Thymus (tissue), 14 donors: ENCODE measurements at places on chromosomes 11 and 22. TPM values are rescaled to one million over a fixed set of nuclear protein-coding genes. Genes with fewer than 3 reads are reported as not detected.

DNA sequence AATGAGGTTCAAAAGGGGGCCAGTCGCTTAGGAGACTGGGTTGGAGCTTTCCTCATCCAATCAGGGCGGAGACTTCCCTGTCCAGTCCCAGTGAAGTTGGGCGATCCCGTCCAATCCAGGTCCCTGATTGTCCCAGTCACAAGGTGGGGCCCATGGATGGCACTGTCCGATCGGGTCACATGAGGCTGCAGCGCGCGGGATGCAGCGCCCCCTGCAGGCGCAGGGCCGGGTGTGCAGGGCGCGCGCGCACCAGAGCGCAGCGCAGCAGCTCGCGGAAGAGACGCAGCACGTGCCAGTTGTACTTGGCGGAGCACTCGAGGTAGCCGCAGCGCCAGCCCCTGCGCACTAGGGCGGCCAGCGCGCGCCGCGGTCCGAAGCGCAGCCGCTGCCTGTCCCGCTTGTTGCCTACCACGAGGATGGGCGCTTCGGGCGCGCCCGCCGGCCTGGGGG lies 2.3 kb downstream of the RASL10A start:
- DNase-seq: no peak
- H3K4me3 ChIP-seq: no peak overlapping the region
- H3K36me3 ChIP-seq: no peaks in the 10 kb centered on the region

Gene PDE3B
- total RNA-seq: 9.8 TPM

DNA sequence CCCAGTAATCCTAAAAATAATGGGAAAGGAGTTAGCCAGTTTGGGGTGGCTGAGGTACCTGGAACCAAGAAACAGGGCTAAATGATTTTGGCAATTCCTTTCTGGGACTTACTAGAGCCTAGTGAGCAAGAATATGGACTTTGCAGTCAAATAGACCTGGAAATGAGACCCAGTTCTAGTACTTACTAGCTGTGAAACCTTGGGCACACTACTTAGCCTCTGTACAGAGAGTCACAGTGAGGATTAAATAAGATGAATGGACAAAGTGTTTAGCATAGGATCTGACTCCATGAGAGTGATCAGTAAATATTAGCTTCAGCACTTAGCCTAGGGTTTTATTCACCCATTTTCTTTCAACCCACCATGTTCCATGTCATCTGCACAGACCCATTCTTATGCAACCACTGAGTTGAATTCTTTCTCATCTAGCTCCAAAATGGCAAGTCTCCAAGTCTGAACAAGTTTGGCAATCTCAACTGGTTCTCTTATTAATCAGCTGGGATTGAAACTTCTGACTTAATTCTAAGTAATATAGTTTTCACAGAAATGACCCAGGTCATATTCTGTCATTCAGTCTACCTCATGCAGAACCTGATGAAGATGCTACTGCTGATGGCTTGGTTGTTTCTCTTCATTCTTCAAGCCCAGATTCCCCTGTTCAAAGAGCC lies 15.0 kb upstream of the SORL1 start:
- no peak for DNase-seq
- no peaks in the 10 kb centered on the region for H3K27me3 ChIP-seq
- H3K36me3 ChIP-seq: no peaks in the 10 kb centered on the region
- H3K4me3 ChIP-seq: no peak overlapping the region

DNA sequence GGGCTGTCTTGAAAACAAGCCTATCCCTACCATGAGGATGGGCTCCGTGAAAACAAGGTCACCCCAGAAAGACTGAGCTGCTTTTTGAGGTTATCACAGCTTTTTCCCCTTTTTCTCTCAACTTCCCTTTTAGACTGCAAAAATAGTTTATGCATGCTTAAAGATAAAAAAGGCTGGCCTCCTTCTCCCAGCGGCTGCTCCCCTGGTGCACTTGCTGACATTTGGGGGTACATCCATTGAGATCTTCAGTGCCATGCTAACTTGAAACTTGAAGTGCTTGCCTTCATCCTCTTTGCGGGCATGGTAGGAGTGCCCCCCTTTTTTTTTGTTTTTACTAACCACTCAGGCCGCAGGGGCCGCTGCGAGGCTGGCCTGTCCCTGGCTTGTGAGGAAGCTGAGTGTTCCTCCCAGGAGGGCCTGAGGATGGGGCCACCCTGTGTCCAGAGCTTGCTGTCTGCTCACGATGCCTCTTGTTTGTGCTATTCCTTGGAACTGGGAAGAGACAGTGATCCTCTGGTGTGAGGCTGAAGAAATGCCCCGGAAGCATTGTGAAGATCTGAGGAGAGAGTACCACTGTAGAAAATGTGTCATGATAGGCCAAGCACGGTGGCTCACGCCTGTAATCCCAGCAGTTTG lies 2.2 kb downstream of the TANGO2 start:
- H3K4me1 ChIP-seq: peaks cover 15% of the 10 kb centered on the region
- no peak for DNase-seq
- H3K4me3 ChIP-seq: no peak overlapping the region
- no peak overlapping the region for H3K27ac ChIP-seq
- H3K36me3 ChIP-seq: no peaks in the 10 kb centered on the region

DNA sequence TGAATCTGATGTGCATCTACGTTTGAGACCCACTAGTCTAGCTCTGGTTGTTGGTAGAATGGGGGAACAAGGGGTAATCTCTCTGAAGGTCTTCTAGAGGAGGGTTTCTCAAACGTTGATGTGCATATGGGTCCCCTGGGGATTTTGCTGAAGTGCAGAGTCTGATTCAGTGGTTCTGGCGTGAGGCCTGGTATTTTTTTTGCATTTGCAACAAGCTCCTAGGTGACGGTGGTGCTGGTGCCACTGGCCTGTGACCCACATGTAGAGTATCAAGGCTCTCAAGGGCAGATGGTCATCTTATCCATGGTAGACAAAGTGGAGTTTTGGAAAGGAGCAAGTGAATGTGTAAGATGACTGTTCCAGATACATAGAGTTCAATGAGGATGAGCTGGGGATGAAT lies 97.1 kb downstream of the CEP164 start:
- no peak overlapping the region for H3K27ac ChIP-seq
- H3K4me1 ChIP-seq: no peaks in the 10 kb centered on the region
- DNase-seq: no peak
- no peaks in the 10 kb centered on the region for H3K27me3 ChIP-seq

Gene SCARF2
- total RNA-seq: 0.38 TPM

DNA sequence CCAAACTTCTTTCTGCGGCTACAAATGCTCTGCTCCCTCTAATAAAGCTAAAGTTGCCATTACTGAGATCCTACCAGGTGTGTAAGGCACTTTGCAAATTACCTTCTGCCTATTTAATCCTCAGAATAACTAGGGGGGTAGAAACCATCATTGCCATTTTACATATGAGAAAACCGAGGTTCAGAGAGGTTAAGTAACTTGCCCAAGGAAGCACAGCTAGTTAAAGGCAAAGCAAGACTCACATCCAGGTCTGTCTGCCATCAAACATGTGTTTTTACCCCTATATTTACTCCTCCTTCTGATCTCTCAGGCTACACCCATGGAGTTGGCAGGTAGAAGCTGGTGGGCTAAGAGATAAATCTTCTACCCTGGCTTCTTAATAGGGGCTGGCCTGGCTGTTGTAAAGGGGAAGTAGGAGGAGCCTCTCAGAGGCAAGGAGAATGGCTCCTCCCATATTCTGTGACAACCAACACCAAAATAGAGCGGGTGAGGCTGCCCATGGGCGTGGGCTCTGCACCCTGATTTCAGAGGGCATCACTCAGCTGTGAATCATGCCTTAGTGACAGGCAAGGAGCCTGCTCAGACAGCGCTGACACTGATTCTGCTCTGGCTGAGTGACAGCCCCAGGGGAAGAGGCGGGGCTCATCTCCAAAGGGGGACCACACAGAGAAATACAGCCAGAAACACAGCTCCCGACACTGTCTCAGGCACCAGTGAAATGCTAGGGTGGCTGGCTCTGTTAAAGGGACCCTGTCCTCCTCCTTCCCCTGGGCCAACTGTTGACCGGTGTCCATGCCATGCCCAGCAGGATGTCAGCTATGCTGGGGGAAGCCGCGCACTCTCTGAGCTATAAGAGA lies 106.8 kb downstream of the ABTB2 start:
- no peak overlapping the region for H3K27ac ChIP-seq
- H3K4me1 ChIP-seq: peaks cover 31% of the 10 kb centered on the region
- no peaks in the 10 kb centered on the region for H3K36me3 ChIP-seq
- no peaks in the 10 kb centered on the region for H3K27me3 ChIP-seq

Gene C11orf97
- total RNA-seq: not detected

GRCh38 chr11:77121096-77121640 lies 6.9 kb upstream of the MYO7A start:
- no peaks in the 10 kb centered on the region for H3K36me3 ChIP-seq
- H3K27ac ChIP-seq: no peak overlapping the region
- H3K27me3 ChIP-seq: no peaks in the 10 kb centered on the region
- H3K4me3 ChIP-seq: no peak overlapping the region
- H3K4me1 ChIP-seq: no peaks in the 10 kb centered on the region
- no peak for DNase-seq

Gene TNNT3
- total RNA-seq: 15.8 TPM

GRCh38 chr11:48055292-48056132 lies 75.2 kb downstream of the PTPRJ start:
- no peak overlapping the region for H3K4me3 ChIP-seq
- H3K36me3 ChIP-seq: no peaks in the 10 kb centered on the region
- peaks cover under 1% of the 10 kb centered on the region for H3K27me3 ChIP-seq
- peak overlapping the region; percentile 55 for H3K27ac ChIP-seq
- peaks cover 13% of the 10 kb centered on the region for H3K4me1 ChIP-seq

GRCh38 chr11:131656179-131656838 lies 285.9 kb downstream of the NTM start:
- no peaks in the 10 kb centered on the region for H3K4me1 ChIP-seq
- DNase-seq: no peak

DNA sequence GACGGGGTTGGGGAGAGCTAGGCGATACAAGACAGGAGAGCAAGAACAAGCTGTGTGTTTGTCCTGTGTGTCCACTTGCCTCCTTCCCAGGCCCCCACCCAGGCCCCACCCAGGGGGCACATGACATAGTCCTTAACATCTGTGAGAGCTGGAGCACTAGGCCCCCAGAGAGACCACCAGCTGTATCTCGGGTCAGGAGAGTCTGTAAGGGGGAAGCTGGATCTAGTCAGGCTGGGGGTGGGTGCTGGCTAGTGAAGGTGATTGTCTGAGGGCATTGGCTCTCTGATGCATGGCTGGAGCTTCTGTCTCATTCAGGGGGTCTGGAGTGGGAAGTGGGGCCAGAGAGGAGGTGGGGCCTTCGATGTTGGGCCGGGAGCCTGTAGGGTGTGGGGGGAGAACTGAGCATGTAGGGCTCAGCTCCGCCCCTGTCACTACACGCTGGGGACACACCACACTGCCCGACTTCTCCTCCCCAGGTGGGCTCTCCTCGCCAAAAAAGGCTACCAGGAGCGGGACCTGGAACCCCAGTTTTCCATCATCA lies 571 bp downstream of the P2RX6 start:
- no peak overlapping the region for H3K4me3 ChIP-seq
- H3K27ac ChIP-seq: no peak overlapping the region
- H3K4me1 ChIP-seq: peaks cover 11% of the 10 kb centered on the region
- no peak for DNase-seq

DNA sequence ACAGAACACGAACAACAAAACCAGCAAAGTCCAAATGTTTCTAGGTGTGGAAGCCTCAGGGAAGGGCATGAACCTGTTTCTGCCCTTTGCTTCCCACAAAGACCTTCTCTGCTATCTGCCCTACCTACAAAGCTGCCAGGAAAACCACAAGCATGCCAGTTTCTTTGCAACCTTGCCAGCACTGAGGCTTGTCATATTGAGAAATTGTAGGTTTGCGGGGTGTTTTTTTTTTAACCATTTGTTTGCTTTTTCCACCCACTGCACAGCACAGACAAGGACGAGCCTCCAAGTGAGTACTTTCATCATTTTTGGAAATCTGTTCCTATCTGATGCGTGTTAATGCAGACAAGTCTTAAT lies 12.8 kb downstream of the PARVG start:
- no peak overlapping the region for H3K27ac ChIP-seq
- DNase-seq: no peak
- H3K36me3 ChIP-seq: peaks cover 18% of the 10 kb centered on the region
- no peaks in the 10 kb centered on the region for H3K27me3 ChIP-seq
- H3K4me3 ChIP-seq: no peak overlapping the region

DNA sequence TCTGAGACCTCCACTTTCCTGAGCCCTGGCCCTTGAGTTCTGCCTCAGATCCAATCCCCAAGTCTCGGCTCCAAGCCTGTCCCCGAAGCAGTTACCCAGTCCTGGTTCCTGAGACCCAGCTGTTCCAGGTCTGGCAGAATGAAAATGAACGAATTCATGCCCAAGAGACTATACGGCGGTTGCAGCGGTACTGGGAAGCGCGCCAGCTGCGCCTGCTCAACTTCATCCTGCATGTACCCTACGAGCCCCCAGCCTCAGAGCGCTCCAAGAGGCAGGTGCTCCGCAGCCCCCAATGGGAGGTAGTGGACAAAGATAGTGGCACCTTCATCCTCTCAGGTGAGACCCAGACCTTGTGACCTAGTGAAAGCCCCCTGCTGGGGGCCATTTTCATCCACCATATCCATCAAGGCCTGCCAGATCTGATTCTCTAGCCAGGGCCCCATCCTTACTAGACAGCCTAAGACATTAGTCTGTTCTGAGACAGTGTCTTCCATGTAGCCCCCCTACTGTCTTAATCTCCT lies 42.7 kb downstream of the DNHD1 start:
- peaks cover 5% of the 10 kb centered on the region for H3K36me3 ChIP-seq
- H3K27ac ChIP-seq: no peak overlapping the region
- no peak overlapping the region for H3K4me3 ChIP-seq

DNA sequence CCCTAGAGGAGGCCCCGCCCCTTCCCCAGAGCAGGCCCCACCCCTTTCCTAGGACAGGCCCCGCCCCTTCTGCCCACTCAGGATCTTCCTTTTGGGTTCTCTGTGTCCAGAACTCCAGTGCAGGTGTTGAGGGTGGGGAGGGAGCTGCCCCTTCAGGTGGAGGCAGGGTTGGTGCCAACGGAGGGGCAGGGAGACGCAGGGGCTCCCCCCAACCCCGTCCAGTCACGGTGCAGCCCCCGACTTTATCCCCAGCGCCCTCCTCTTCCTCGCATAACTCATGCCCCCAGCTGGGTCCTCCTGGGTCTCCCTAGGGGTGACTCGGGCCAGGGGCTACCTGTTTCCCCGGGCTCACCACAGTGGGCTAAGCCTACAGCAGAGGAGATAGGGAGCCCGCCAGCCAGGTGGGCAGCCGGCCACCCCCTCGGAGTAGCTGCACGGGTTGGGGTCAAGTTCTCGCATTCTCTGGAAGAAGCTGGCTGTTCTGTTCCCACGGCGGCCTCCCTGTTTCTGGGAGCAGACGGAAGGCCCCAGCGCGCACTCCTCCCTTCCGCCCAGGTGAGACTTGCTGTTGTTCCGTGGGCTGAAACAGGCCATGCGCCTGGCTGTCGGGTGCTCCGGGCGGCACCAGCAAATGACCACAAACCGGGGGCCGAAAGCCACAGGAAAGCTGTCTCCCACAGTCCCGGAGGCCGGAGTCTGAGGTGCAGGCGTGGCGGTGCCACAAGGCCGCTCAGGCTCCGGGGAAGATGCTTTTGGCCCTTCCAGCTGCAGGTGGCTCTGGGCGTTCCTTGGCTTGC lies 38.9 kb downstream of the MUC2 start:
- DNase-seq: no peak
- no peak overlapping the region for H3K27ac ChIP-seq
- H3K36me3 ChIP-seq: no peaks in the 10 kb centered on the region
- no peaks in the 10 kb centered on the region for H3K4me1 ChIP-seq

- no peak for DNase-seq
- no peaks in the 10 kb centered on the region for H3K27me3 ChIP-seq
- no peak overlapping the region for H3K4me3 ChIP-seq
- H3K27ac ChIP-seq: no peak overlapping the region
These were observed 8.0 kb downstream of the MTNR1B start for GRCh38 chr11:92977401-92977800.
